D341Med (cell line): ENCODE measurements at places on chromosomes 13 and 19.

GRCh38 chr19:21238670-21239069 lies 90.5 kb downstream of the ZNF708 start:
- no peak for DNase-seq

- no peak for DNase-seq
Measured at GRCh38 chr19:609004-609346, 19.3 kb downstream of the HCN2 start.

DNA sequence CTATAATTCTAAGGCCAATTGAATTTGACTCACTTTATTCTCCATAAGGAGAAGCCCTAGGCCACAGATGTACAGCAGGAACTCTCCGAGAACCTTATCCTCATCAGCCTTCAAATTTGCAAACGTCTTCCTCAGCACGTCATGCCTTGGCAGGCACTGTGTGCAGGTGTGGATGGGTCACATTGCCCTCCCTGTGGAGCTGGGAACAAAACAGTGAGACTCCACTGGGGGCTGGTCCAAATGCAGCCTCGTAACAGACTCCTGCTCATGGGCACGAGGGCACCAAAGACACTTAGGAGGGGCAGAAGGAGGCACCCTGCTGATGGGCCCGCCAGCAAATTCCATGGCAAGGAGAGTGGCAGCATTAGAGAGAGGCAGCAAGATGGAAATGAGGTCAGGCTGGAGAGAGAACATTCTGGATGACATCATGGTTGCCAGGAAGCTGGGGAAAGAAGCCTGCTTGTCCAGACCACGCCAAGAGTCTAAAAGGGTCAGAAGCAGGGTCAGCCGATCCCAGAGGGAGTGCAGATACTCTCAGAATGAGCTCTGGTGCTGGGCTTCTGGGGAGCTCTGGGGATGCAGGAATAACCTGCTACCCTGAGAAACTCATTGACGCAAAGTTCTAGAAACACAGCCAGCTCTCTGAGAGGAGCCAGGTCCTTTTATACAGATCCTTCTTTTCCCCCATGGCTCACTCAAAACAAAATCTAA lies 242.2 kb downstream of the B3GLCT start:
- DNase-seq, result no peak

DNA sequence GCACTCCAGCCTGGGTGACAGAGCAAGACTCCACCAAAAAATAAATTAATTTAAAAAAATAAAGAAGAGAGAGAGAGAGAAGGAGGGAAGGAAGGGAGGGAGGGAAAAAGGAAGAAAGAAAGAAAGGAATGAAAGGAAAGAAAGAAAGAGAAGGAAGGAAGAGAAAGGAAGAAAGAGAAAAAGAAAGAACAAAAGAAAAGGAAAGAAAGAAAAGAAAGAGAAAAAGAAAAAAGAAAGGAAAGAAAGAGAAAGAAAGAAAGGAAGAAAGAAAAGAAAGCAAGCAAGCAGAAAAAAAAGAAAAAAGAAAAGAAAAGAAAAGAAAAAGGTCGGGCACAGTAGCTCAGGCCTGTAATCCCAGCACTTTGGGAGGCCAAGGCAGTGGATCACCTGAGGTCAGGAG lies 14.9 kb upstream of the ZNRF4 start:
- DNase-seq, result no peak

- DNase-seq, result no peak
Measured at GRCh38 chr19:39360599-39360998, 18.4 kb downstream of the SAMD4B start.

DNA sequence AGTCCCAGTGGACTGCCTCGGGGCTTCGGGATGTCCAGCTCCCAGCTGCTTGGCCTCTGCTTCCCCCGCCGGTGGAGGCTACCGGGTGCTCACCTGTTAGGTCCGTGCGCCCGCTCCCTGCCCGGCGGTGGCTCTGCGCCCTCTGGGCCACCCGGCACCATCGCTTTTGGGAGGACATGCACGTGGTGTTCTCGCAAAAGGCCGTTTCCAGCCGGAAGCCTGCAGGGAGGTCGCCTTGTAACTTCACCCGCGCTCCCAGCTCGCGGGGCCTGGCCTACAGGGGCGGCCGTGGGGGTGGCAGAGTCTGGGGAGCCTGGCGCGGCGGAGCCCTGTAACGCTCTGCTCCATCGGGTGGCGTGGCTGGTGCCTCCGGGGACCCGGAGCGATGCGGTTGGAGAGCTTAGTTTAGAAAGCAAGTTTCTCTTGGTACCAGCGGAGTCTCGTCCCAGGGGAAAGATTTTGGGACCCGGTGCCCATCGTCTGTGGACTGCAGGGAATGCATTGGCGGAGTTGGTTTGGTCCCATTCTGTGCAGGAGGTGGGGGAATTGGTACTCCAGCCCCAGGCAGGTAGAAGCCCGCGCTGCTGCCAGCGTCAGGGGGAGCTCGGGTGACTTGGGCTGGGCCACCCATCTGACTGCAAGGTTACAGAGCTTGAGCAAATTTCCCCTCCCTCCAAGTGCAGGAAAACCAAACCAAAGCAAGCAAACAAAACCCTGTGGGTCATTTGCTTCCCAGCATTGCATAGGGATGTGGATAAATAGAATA lies 673 bp downstream of the SPATA13 start:
- peak; percentile 60 for DNase-seq

- DNase-seq, result peak; percentile 76
Measured at GRCh38 chr19:30253581-30253996, 118.6 kb upstream of the ZNF536 start.

GRCh38 chr19:56324436-56324835 lies 9.8 kb upstream of the ZSCAN5A start:
- DNase-seq, result no peak

DNA sequence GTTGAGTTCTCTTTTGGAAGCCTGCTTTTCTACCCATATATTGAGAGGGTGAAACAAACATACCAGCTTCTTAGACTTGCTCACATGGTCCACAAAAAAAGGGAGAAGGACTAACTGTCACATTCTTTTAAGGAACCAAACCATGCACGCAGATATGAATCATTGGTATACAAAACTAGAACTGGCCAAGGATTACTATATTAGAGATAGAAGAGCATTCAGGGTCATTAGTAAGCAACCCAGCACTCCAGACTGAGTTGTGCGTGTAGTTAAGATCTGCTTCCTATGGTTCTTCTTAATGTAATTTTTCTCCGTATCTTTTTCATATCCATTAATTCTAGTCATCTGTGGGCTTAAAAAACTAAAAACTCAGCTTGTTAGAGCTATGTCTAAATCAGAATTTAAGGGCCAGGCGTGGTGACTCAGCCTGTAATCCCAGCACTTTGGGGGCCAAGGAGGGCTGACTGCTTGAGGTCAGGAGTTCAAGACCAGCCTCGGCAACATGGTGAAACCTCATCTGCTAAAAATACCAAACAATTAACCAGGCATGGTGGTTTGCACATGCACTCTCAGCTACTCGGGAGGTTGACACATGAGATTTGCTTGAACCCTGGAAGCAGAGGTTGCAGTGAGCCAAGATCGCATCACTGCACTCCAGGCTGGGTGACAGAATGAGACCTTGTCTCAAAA lies 19.6 kb downstream of the ALG5 start:
- DNase-seq, result no peak

GRCh38 chr13:62209529-62209928 lies 793.9 kb upstream of the PCDH20 start:
- no peak for DNase-seq

- DNase-seq, result no peak
Measured at GRCh38 chr13:55038230-55038629, 2009.6 kb downstream of the OLFM4 start.

DNA sequence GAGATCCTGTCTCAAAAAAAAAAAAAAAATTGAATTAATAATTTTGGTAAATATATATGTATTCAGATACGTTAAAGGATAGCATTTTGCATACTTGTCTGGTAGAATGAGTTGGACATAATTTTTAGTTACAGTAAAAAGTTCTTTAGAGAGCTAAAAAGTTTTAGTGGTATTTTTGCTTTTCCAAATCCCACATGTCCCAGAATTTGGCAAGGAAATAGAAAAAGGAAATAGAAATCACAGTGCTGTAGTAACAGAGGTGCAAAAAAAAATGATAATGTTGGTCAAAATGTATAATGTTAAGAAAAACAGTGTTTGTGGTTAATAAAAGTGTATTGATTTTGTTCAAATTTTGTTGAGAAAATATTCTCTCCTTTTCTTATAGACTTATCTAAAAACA lies 96.8 kb downstream of the LRCH1 start:
- DNase-seq, result no peak

DNA sequence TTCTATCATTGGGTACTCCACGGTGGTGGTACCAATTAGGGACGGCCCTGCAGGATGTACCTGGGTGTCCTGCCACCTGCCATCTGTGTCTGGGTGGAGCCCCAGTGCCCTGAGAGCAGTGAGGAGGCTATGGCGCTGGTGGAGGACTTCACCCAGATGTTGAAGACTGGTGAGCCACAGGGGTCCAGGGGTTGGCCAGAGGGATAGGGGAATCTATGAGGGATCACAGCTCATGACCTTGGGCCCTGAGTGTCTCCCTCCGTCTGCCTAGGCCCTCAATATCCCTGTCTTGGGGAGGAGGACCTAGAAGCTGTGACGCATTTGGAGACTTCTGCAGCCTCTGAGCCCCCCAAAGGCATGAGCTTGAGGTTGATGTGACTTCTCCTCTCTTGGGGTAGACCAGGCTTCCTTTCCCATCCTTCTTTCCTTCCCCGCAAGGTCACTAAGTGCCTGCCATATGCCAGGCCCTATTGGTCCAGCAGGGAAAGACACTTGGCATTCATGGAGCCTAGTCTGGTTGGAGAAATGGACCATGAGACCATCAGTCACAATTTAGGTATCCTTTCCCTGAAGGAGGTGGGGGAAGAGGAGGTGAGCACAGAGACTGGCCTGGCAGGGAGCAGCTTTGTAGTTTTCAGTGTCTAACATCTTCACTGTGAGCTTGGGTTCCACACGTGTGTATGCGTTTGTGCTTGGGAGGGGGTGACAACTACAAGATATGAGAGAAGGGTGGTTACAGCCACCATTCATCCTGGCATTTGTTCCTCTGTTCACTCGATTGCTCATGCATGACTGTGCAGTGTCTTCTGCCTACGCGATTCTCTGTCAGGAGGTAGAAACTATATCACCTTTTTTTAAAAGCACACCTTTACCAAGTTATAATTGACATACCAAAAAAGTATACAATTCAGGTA lies 5.1 kb upstream of the MZF1 start:
- DNase-seq, result no peak

DNA sequence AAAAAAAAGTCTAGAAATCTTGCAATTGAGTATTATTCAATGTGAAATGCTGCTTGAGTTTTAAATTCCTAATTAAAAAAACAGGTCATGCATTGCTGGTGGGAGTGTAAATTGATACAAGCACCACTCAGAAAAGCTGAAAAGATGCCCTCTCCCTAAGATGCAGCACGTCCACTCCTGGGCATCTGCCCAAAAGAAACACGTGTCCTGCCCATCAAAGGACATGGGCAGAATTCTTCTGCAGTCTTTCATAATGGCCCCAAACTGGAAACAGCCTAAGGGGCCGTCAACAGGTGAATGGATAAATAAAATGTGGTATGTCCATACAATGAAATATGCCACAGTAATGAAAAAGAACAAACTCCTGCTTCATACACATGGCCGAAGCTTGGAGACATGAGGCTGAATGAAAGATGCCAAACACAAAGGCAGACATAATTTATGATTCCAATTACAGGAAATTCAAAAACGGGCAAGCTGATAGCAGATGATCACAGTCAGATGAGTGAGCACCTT lies 7.8 kb downstream of the POU2F2 start:
- no peak for DNase-seq

DNA sequence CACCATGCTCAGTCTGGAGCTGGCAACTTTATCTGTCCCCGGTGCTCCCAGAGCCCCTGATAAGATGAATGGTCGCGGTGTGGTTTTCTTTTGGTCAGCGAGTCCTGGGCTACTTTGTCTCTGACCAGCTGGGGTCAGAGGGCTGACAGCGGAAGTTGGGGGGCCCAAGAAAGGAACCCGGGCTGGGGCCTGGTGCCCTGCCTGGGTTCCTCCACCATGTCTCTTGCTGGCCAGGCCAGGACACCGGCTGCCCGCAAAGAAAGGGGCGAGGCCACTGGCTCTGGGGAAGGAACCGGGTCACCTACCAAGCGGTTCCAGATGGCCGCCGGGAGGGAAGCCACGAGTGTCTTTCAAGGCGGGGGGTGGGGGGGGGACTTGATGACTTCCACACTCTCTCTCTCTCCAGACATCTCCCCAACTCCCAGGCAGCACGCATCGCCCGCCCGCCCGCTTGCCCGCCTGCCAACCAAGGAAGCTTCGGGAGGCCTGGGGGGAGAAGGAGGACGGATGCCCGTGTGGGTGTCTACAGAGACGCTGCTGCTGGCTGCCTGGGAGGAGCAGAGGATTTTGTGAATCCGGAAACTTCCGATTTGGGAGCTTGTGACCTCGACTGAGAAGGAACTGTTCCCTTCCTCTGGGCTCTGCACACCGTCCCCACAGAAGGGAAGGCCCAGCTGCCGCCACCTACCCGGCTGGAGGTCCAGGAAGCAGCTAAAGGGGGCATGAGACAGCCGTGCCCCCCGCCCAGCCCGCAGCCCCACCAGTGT lies 1.1 kb downstream of the PIP5K1C start:
- peak; percentile 65 for DNase-seq

GRCh38 chr13:110965038-110965754 lies 50.3 kb upstream of the ANKRD10 start:
- no peak for DNase-seq

DNA sequence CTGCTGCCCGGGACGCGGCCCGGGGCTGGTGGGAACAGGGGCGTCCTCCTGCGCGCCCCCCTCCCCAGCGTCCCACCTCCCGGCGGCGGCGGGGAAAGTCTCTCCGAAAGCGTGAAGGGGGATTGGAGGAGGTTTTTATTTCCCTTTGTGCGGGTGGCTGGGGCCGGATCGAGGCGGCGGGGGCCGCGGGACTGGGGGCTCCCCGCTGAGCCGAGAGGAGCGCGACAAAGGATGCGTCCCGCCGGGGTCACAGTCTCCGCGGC lies 132 bp downstream of the SHD start:
- DNase-seq, result no peak

GRCh38 chr13:44015811-44016210 lies 136.1 kb downstream of the LACC1 start:
- no peak for DNase-seq

- DNase-seq, result no peak
Measured at GRCh38 chr13:21164631-21165030, 11.7 kb downstream of the SKA3 start.

DNA sequence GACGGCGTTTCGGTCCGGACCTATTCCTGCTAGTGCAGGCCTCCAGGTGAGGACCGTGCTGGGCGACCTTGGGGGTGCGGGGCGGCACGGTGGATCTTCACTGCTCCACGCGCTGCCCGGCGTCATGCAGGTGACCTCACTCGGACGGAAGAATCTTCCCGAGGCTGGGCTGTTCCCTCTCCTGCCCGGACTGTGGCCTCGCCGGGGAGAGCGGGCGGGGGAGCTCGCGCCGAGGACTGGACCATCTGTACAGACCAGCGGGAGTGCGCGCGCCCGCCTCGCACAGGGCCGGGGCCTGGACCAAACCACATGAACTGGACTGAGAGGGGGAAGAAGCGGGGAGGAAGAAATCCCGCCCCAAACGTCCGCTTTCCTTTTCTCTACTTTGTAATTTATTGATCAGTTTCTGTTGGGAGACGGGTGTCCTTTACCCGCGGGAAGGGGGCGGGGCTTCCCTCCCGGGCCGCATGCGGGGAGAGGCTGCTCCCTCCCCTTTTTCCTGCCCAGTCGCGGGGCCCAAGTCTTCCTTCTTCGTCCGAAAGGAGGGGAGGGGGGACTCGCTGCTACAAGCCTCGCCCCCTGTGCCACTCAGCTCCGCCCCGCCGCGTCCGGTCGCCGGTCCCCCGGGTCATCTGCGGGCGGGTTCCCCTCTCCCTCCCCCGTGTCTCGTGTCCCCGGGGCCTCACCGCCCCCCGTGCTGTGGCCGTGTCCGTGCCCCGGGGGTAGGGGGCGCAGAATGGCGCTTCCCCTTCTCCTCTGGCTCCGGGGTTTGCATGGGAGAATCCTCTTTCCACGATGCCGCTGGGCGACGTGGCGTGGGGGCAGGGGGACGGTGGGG lies 4.9 kb downstream of the HRC start:
- peak; percentile 87 for DNase-seq

GRCh38 chr13:69618838-69619237 lies 488.8 kb upstream of the ATXN8OS start:
- DNase-seq, result no peak
